Stimulated activated CD8-positive, alpha-beta memory T cell treated with anti-CD3 and anti-CD28 coated beads, Interleukin-7, amount 100 ng/mL, for 4 hours (primary cell): ENCODE measurements at places on chromosomes 12 and 14.

- DNase-seq, result no peak
These were observed 65.8 kb upstream of the SLC8A3 start for GRCh38 chr14:70254476-70254961.

- DNase-seq, result no peak
These were observed 127.2 kb downstream of the CMAS start for GRCh38 chr12:22173177-22173576.

DNA sequence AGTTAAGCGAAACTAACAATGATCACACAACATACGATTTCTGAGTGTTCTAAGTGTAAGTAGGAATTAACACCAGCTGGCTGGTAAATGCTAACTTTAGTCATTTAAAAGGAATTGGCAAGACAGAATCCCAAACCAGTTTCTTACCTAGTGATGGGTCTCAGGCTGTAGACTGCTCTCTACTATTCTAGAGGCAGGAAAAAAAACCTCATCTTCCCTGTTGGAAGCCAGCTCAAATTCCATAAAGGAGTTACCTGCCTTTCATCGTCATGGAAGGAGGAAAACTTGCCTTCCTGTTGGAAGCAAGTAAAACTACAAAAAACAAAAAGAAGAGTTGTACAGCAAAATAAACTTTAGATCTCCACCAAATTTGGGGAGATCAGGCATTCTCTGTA is 23.7 kb upstream of the SLC7A8 start:
- DNase-seq, result no peak

- DNase-seq, result no peak
These were observed 179.7 kb downstream of the SSPN start for GRCh38 chr12:26374934-26375680.

- peak; percentile 36 for DNase-seq
These were observed 1.0 kb downstream of the IGFBP6 start for GRCh38 chr12:53098354-53098981.
